ENCODE measurements at places on chromosomes 4 and X. TPM values are rescaled to one million over a fixed set of nuclear protein-coding genes. Genes with fewer than 3 reads are reported as not detected.

DNA sequence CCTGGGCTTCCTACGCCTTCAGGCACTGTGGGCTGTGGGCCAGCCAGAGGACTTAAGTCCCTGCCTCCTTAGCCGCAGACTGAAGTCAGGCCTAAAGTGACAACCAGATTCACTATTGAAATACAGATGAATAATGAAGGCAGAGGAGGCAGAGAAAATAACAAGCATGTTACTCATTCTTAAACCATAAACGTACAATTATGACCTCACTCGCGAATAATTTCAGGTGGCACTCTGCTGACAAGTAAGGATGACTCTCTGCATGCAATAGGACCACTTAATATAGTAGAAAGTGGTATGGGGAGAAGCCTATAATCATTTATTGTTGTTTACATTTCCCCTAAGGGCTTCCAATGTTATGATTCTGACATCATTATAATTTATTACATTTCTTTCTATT lies 409.2 kb upstream of the FGF13 start:
- DNase-seq: peak; percentile 40

DNA sequence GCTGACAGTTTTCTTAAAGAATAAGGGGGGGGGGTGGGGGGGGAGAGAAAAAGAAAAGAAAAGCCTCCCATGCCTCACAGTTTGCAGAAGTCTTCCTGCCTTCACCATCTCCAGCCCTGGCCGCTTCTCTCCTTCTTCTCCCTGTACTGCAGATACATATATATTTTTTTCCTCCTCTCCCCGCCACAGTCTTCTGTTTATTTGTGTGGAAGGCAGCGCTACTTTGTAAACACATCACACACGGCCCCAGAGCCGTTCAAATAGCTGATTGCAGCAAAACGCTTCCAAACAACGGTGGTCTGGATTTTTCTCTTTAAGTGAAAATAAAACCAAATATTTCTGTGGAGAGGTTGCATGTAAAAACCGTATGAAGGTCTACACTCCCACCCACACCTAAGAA lies 732 bp downstream of the NLGN4X start:
- DNase-seq: no peak

DNA sequence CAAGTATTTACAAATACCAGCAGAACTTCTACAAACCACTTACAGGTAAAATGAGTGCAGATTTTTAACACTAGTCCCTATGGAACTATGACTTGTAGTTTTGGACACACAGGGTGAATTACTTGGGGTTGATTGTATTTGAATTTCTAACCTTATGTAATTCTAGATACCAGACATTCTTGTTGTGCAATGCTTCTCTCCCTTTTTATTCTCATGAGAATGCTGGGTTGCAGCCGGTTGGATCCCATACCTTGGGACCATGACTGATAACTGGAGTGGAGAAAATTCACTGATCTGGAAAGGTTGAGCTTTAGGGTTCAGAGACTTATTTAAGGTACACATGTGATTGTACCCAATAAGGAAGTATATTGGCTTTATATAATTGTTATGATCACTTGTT lies 8.8 kb downstream of the TET2 start:
- peak; percentile 35 for DNase-seq

- DNase-seq: no peak
Observed at GRCh38 chr4:24537025-24537424, 47.3 kb downstream of the DHX15 start.

- DNase-seq: no peak
Observed at GRCh38 chrX:105210258-105210657, 10.2 kb downstream of the TEX13A start.

DNA sequence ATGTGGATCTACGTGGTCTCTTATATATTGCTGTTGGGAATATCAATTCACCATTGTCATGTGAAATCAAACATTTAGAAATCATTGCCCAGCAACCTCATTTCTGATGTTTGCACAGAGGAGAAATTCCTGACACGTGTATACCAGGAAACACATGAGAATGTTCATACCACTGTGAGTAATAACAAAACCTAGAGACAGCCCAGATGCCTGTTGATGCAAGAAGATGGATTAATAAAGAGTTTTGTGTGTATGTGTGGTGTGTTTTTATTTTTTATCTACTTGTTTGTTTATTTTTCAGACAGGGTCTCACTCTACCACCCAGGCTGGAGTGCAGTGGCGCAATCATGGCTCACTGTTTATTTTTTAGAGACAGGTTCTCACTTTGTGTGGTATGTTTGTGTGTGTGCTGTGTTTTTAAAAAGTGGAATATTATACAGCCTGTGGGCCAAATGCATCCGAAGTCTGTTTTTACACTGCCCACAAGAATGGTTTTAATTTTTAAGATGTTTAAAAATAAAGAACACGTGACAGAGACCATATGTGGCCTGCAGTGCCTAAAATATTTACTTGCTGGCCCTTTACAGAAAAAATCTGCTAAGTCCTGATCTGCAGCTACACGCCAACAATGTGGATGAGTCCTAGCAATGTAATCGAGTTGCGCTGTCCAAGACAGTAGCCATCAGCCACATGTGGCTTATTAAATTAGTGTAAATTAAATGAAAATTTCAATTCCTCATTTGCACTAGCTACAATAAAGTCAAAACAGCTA lies 39.2 kb downstream of the TXLNG start:
- DNase-seq: peak; percentile 78

DNA sequence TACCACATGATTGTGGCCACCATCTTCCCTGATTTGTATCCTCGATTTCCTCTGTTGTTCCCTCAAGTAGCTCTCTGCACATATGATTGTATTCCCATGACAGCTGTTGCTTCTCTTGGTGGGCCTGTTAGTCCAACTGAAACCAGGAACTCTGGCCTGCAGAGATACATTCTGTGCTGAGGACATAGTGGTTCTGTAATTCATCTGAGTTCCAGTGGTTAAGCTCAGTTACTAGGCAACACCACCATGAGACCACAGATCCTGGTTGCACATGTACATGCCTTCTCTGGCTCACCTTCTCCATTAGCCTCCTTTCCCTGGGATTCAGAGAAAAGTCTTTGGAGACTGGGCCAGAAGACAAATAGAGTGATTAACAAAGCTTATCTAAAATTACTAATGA lies 172.1 kb upstream of the SLC7A11 start:
- no peak for DNase-seq

GRCh38 chr4:37884855-37885487 lies 5.9 kb upstream of the TBC1D1 start:
- no peak for DNase-seq

GRCh38 chrX:15751155-15751819 lies 13.2 kb downstream of the CA5B start:
- DNase-seq: no peak

- DNase-seq: no peak
Observed at GRCh38 chr4:46793036-46793435, 116.0 kb downstream of the COX7B2 start.

The PPEF2 gene
- total RNA-seq: not detected
